Epithelial cell of alveolus of lung (primary cell): ENCODE measurements at places on chromosomes 7 and 10. TPM values are rescaled to one million over a fixed set of nuclear protein-coding genes. Genes with fewer than 3 reads are reported as not detected.

CAMK2B gene
- not detected in 2 replicates for total RNA-seq

GRM3 gene
- total RNA-seq, result not detected in 2 replicates

ASB4 gene
- total RNA-seq, result not detected in 2 replicates

AGBL3 gene
- total RNA-seq, result 0.52 and 0.64 TPM in 2 replicates

AKR1C3 gene
- 0.52 and 9.6 TPM in 2 replicates for total RNA-seq

CCDC3 gene
- 2.6 and 4.7 TPM in 2 replicates for total RNA-seq

TUBB8 gene
- under 0.01 TPM in 1 of 2 replicates, not detected in the other for total RNA-seq

TNS3 gene
- total RNA-seq, result 17.2 and 79.5 TPM in 2 replicates

TMEM184A gene
- total RNA-seq, result 0.13 TPM in 1 of 2 replicates, not detected in the other

CACNB2 gene
- total RNA-seq, result 1.3 and 12.4 TPM in 2 replicates

NEURL1 gene
- 0.13 TPM in 1 of 2 replicates, not detected in the other for total RNA-seq

UTF1 gene
- total RNA-seq, result not detected in 2 replicates

GHITM gene
- total RNA-seq, result 150 and 159 TPM in 2 replicates

OR13A1 gene
- 0.08 TPM in 1 of 2 replicates, not detected in the other for total RNA-seq

NUTM2E gene
- 0.13 TPM in 1 of 2 replicates, not detected in the other for total RNA-seq

NUDT1 gene
- 17.6 and 67.5 TPM in 2 replicates for total RNA-seq

EIF4EBP2 gene
- total RNA-seq, result 19.9 and 52.8 TPM in 2 replicates

GRID1 gene
- under 0.01 and 0.16 TPM in 2 replicates for total RNA-seq

CARD11 gene
- total RNA-seq, result 0.16 and 6.9 TPM in 2 replicates

PHKG1 gene
- 0.08 TPM in 1 of 2 replicates, not detected in the other for total RNA-seq

STEAP1 gene
- 25.9 and 30.1 TPM in 2 replicates for total RNA-seq

PSMA2 gene
- 89.3 and 110 TPM in 2 replicates for total RNA-seq

UFSP1 gene
- 3.5 and 9.4 TPM in 2 replicates for total RNA-seq

DNAJB12 gene
- 22.6 and 30.9 TPM in 2 replicates for total RNA-seq

SORCS3 gene
- total RNA-seq, result not detected in 2 replicates

TUBAL3 gene
- under 0.01 TPM in 1 of 2 replicates, not detected in the other for total RNA-seq

ABCB4 gene
- total RNA-seq, result 2.4 and 2.5 TPM in 2 replicates

ANKMY2 gene
- total RNA-seq, result 8.6 and 12.8 TPM in 2 replicates

NPY4R gene
- total RNA-seq, result 0.13 TPM in 1 of 2 replicates, not detected in the other

OPN4 gene
- total RNA-seq, result not detected in 2 replicates

SEMA3E gene
- total RNA-seq, result 0.88 and 2.1 TPM in 2 replicates

SEMA4G gene
- total RNA-seq, result 2.8 and 6.1 TPM in 2 replicates

ANK3 gene
- 3.2 and 10.0 TPM in 2 replicates for total RNA-seq
